NCI-H460 (cell line): ENCODE measurements at places on chromosomes 16 and 17. TPM values are rescaled to one million over a fixed set of nuclear protein-coding genes. Genes with fewer than 3 reads are reported as not detected.

Gene KRTAP1-5
- total RNA-seq = not detected in 2 replicates

Gene TBC1D3
- total RNA-seq = not detected in 2 replicates

Gene C17orf67
- 0.32 and 0.50 TPM in 2 replicates for total RNA-seq

Gene RSPRY1
- 34.6 and 44.7 TPM in 2 replicates for total RNA-seq
